ENCODE measurements at places on chromosomes 2 and 18.

- DNase-seq = no peak
These were observed 372.6 kb downstream of the RPRM start for GRCh38 chr2:153105829-153106578.

- no peak for DNase-seq
These were observed 201.5 kb upstream of the RAB6C start for GRCh38 chr2:129777762-129778583.

DNA sequence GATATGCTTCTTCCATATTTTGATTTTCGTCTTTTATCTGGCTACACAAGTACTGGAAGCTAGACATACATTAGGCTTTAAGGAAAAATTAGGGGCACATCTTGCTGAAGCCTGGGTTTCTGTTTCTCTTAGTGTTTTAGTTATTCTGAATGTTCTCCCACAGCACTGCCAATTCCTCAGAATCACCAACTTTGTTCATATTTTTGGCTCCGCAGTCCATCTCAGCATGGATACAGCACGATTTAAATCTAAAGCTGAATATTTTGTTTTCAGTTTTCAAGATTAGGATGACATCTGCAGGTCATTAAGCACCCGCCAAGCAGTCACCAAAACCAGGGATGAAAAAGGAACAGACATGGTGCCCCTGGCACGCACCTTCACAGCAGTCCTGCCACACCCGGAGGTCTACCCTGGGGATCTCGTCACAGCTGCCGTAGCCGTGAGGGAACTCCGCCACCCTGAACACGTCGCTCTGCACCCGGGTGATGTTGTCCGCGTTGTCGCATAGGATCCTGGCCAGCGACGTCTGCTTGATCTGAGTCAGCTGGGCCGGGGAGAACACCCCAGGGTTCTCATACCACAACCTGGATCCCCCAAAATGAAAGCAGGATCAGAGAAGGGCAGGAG, 101.2 kb downstream of the PXDN start:
- DNase-seq = no peak

DNA sequence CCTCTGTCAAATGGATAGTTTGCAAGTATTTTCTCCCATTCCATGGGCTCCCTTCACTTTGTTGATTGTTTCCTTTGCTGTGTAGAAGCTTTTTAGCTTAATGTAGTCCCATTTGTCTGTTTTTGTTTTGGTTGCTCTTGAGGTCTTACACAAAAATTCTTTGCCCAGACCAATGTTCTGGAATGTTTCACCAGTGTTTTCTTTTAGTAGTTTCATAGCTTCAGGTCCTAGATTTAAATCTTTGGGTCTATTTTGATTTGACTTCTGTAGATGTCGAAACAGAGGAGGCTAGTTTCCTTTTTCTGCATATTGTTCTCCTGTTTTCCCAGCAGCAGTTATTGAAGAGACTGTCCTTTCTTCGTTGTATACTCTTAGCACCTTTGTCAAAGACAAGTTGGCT, 351.6 kb downstream of the PTPRM start:
- DNase-seq = no peak

DNA sequence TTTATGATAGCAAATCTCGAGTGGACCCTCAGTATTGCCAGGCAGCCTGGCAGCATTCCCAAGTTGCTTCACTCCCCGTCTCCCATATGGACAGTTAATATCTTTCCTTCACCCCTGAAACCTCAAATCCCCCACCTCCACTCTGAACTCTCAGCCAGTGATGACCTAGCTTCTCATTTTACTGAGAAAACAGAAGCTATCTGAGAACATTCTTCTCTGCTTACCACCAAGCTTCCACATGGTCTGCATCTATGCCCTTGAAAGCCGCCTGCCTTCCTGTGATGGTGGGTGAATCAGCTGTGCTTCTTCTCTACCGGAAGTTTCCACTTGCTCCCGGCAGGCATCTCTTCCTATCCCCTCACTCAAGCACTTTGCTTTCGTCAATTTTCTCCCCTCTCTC, 529.2 kb downstream of the EPHA4 start:
- DNase-seq = no peak

GRCh38 chr2:126894082-126894481, 4.6 kb upstream of the TEX51 start:
- no peak for DNase-seq

DNA sequence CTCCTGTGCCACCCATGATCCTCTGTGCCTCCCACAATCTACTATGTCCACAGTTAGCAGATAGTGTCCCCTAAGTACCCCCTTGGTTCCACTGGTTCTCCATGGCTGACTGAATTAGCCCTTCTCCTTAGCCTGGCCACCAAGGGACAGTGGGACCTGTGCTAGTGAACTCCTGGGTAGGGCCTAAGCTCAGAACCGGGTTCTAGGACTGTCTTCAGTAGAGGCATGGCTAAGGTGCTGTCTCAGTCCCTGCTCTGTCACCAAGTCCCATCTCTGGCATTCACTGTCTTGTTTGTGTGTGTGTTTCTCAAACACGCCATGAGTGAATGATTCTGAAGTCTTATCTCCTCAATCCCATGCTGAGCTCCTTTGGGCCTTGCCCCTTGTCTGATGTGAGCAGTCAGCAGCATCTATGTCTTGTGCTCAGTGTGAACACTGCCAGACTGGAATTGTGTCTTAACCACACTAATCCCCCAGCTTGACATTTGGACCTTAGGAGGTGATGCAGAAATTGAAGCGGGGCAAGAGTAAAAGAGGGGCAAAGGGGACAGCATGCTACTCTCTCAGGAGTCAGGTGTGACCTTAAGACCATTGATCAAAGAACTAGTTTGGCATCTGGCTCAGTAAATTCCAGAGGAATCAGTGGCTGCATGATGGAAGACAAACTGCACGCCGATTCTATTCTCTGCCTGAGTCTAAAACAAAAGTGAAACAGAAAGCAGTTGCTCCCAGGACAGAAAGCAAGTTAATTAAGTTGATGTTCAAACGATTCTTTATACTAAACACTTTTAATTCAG, 190.5 kb downstream of the ALPK2 start:
- no peak for DNase-seq

DNA sequence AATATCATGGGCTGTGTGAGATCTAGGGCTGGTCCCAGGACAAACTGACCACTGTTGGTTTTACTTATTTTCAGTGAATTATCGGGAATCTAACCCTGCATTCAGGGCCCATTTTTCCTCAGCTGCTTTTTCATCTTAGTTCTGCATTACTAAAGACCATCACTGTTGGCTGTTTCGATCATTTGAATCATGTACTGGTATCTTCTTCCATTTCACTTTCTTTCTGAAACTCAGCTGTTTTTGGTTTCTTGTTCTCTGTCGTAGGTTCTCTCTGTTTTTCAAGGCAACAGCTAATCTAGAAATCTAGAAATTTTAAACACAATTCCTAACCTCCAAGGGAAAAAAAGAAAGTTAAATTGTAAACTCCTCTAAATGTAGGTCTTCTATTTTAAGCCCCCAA, 159.9 kb upstream of the SESTD1 start:
- no peak for DNase-seq

DNA sequence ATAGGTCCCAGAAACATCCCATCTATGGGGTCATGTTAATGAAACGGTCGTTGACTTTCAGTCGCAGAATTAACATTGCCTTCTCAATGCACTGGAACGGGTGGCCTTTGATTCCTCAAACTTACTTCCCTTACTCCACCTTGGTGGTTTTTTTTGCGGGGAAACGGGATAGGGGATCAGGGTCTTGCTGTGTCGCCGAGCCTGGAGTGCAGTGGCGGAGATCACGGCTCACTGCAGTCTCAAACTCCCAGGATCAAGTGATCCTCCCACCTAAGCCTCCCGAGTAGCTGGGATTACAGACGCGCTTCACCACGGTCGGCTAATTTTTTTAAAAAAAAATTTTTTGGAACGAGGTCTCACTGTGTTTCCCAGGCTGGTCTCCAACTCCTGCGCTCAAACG, 754 bp downstream of the ATG16L1 start:
- no peak for DNase-seq

DNA sequence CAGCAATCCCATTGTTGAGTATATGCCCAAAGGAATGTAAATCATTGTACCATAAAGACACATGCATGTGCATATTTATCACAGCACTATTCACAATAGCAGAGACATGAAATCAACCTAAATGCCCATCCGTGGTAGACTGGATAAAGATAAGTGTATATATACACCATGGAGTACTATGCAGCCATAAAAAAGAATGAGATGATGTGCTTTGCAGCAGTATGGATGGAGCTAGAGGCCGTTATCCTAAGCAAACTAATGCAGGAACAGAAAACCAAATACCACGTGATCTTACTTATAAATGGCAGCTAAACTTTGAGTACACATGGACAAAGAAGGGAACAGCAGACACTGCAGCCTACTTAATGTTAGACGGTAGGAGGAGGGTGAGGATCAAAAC, 18.4 kb upstream of the RAMP1 start:
- DNase-seq = no peak

- no peak for DNase-seq
These were observed 81.5 kb upstream of the STON1 start for GRCh38 chr2:48448274-48449061.

- no peak for DNase-seq
These were observed 88.3 kb downstream of the KCNS3 start for GRCh38 chr2:17966798-17967197.

DNA sequence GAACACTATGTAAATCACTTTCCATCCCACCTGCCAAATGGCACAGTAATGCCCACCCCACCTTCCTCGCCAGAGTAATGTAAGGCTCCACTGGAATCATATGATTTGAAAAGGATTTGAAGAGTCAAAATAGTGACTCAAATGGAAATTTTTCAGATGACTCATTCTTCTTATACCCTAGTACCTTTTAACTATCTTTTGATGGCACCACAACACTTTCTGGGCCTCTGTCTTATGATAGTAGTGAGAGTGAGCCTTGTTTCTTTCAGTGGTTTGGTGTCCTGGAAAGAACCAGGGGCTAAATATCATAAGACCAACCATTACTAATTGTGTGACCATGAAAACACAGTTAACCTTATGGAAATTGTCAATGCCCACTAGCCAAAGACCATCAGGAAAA, 235.4 kb upstream of the SLC14A2 start:
- no peak for DNase-seq

GRCh38 chr2:11659851-11660250, 10.1 kb downstream of the NTSR2 start:
- DNase-seq = no peak

- no peak for DNase-seq
These were observed 321.6 kb upstream of the LYPD1 start for GRCh38 chr2:132991471-132992045.

GRCh38 chr2:159137511-159138241, 148.8 kb downstream of the WDSUB1 start:
- no peak for DNase-seq

DNA sequence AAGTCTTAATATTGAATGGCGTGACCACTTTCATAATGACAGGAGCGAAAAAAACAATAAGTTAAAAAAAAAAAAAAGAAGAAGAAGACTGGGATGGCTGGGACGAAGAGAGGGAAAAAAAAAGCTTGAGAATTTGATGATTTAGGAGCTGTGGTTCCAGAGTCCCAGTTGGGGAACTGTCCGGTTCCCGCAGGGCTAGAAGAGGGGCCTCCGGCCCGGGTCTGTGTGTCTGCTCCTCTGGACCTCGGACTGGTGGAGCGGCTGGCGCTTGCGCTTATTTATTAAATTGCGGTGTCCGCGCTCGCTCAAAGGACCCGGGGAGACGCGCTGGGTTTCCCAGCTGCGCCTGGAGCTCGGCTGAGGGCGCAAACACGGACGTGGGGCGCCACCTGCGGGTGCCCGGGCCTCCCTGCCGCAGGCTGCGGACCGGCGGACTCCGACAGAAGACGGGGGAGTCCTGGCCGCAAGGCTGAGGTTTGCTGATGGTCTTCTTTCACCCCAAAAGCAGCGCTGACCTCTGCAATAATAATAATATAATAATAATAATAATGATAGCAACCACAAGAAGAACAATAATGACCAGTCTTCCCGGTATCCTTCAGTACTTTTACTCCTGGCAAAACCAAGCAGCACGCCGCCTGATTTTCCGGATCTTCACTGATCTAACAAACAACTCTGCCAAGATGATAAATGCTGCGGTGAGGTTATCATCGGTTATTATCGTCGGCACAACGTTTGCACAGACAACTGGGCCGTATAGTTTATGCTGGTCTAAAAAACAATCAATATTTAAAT, at the start of gene CBLN2:
Gene CBLN2 (minus strand): TSS at position 251 of the 795 bp plus-strand sequence. CDS start 2,182 bp downstream, outside the sequence.
- no peak for DNase-seq

DNA sequence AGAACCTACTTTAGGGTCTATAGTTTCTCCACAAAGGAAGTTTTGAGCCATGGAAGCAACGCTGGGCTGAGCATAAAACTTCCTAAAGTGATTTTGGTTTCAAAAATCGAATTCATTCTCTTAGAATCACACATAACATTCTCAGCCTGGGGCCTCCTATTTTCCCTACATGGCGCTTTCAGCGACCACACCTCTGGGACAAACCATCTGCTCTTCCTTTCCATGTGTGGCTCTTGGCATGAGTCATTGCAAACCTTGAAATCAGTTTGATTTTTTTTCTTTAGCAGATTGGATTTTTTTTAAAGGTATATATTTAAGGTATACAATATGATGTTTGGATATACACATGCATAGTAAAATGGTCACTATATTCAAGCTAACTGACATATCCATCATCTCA, 72.5 kb upstream of the APCDD1 start:
- no peak for DNase-seq

DNA sequence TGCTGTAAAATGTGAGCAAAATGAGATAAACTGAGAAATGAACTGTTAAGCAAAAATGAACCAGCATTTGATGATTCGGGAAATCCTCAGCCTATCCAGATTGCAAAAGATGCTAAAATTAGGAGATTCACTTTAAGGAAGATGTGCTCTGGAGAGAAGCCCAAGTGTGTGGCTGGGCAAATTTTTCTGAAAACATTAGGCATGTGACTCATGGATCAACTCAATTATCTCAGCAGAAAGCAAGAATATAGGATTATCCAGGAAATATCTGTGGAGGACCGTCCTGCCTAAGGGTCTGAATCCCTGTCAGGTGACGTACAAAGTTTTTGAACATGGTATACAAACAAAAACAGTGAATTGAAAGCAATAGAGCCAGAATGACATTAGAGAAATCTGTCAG, 1268.3 kb upstream of the TMEFF2 start:
- no peak for DNase-seq

DNA sequence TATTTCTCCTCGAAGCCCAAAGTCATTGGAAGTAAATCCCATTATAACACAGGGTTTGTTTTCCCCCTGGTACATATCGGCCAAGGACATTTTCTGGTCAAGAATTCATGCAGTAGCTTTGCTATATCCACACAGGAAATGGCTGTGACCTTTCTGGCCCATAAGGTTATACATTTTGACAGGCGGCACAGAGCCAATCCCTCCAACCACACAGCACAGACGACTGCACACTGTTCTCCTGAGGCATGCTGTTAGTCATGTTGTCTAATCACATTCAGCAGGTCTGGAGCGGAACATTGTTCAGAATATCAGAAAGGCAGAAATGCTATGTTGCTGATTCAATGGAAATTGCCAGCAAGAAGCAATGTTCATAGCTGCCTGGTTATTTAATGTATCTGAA, 742.3 kb upstream of the SLC8A1 start:
- DNase-seq = no peak

DNA sequence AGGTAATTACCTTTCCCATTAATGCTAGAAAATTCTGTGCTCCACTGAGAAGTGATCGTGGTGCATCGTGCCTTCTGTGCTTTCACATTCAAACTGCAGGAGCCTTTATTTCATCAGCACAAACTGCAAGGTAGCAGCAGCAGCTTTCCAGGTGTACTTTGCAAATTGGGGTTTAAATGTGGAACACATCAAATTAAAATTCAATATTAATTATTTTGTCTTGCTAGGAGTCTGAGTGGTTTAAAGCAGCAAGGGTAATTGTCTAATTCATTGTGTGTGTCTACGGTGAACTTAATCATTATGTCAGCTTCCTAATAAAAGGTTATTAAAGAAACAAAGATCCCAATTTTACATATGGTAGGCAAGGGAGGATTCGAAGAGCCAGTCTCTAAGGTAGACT, 180.8 kb upstream of the ATP5MC3 start:
- DNase-seq = no peak

- no peak for DNase-seq
These were observed 214.3 kb downstream of the FAM210A start for GRCh38 chr18:13511961-13512577.

All from stimulated activated CD4-positive, alpha-beta T cell treated with anti-CD3 and anti-CD28 coated beads, Interleukin-1b, Interleukin-23, amount 100 ng/mL, for 24 hours (primary cell).